ENCODE measurements at places on chromosomes 3 and 15.

DNA sequence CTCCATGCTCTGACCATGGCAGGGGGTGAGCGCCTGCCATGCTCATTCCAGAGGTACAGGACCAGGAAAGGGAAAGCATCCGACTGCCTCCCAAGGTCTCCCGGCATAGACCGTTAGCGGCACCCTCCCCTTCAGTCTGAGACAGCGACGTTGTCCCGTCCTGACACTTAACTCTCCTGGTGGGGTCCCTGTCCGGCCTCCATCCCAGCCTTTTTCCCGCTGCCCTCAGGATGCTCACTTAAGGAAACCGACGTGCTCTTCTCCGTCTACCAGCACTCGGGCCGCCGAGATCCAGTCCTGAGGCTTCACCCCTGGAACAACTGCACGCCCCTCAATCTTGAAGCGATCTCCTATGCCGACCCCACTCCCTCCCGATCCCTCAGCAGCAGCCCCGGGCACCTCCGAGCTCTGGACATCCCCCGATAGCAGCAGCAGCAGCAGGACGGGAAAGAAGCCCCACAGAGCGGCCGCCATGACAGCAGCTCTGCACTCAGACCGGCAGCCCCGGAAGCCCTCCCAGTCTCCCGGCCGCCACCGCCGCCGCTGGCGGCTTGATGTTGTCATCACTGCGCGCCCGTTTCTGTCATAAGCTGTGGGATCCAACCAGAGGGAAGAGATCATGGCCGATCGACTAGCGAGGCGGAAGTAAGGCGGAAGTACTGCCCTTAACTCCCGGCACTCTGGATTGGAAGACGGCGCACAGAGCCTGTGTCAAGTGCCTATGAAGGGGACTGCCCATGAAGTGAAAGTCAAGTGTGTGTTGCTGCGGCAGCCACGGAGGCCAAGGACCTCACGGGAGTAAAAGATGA lies at the start of the genes EMC7 and PGBD4:
Gene EMC7 (minus strand): TSS at position 497 of the 809 bp plus-strand sequence. CDS start 23 bp downstream, at position 474.
Gene PGBD4 (plus strand): TSS at position 718 of the 809 bp plus-strand sequence. CDS start 449 bp downstream, outside the sequence.
- peak; percentile 95 for DNase-seq

DNA sequence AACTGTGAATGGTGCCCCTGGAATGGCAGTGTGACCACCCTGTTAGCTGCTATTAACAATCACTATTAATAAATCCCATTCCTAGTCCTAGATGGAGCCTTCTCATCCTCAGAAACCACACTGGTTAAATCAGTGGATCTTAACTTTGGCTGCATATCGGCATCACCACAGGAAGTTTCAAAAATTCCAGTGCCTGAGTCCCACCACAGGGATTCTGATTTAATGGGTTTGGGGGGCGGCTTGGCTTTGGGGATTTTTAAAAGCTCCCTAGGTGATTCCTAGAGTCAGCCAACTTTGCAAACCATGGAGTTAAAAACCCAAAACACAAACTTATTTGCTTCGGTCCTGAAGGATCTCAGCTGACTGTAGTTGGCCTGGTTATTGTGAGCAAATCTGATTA lies 3.1 kb downstream of the FAM107A start:
- no peak for DNase-seq

DNA sequence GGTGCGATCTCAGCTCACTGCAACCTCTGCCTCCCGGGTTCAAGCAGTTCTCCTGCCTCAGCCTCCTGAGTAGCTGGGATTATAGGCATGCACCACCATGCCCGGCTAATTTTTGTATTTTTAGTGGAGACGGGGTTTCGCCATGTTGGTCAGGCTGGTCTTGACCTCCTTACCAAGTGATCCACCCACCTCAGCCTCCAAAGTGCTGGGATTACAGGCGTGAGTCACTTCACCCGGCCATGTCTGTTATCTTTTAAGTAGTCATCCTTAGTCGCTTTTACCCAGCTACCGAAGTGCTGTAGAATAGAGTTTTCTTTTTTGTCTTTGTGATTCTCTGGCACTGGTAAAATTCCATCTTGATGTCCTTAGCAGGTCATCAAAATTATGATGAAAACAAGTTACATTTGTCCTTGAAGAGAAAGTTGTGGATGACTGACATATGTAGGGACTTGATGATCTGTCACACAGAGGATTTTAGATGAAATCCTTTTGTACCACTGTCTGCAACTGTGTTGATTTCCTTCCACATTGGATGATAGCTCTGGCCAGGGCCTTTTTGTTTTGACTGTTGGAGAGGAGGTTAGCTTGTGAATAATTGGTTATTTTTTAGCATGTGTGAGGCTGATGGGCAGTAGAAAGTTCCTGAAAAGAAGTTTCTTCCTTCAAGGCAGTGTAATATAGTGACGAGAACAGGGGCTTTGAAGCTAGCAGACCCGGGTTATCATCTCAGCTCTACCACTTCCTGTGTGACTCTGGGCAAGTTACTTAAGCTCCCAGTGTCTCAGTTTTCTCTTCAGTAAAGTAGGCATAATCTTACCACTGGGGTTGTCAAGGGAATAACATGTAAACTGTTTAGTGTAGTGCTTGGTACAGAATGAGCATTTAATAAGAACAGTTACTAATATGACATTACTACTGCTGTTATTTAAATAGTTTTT lies 18.8 kb downstream of the ATG7 start:
- no peak for DNase-seq

GRCh38 chr3:10468613-10469354 lies 36.6 kb downstream of the ATP2B2 start:
- no peak for DNase-seq

DNA sequence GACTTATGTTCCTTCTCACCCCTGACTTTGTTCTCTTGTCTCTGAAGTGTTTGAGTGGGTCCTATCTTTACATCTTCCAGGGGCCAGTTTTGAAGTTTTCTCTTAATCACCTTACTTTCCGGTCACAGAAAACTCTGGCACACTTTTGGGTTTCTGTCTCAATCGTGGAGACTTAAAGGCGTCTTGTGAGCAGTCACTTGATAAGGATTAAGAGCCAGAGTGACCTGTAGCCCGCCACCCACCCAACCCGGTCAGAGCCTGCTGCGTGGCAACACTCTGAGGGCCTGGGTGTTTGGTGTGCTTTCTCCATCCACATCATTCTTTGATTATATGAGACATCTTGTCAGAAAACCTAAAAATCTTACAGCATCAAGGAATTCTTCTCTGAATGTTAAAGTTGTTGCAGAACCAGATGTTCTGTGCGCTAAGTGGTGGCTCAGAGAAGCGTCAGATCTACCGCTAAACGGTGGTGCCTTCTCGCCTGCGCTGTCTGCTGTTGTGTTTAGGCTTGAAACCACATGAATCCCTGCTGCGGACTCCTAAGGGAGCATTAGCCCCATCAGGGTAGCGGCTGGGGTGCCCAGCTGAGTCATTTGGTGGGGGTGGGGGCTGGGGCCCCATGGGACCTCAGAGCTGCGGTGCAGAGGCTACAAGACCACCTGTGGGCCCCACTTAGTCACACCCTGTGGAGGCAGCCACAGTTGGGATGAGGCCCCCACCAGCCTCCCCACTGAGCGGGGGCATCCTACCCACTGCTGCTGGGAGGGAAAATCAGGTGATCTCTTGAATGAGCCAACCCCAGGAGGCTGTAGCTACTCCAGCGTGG lies 158.7 kb upstream of the BHLHE40 start:
- DNase-seq = no peak

GRCh38 chr3:188303286-188303799 lies 149.4 kb downstream of the LPP start:
- DNase-seq = no peak

- no peak for DNase-seq
Measured at GRCh38 chr3:46435081-46435726, 28.1 kb downstream of the CCRL2 start.

GRCh38 chr3:186220911-186221645 lies 112.2 kb upstream of the ETV5 start:
- DNase-seq = no peak

- DNase-seq = peak; percentile 38
Measured at GRCh38 chr3:47117807-47118364, 46.0 kb downstream of the SETD2 start.

- peak; percentile 60 for DNase-seq
Measured at GRCh38 chr3:174125267-174125824, 727.8 kb downstream of the NLGN1 start.

GRCh38 chr3:26291840-26292239 lies 330.7 kb upstream of the LRRC3B start:
- DNase-seq = no peak

DNA sequence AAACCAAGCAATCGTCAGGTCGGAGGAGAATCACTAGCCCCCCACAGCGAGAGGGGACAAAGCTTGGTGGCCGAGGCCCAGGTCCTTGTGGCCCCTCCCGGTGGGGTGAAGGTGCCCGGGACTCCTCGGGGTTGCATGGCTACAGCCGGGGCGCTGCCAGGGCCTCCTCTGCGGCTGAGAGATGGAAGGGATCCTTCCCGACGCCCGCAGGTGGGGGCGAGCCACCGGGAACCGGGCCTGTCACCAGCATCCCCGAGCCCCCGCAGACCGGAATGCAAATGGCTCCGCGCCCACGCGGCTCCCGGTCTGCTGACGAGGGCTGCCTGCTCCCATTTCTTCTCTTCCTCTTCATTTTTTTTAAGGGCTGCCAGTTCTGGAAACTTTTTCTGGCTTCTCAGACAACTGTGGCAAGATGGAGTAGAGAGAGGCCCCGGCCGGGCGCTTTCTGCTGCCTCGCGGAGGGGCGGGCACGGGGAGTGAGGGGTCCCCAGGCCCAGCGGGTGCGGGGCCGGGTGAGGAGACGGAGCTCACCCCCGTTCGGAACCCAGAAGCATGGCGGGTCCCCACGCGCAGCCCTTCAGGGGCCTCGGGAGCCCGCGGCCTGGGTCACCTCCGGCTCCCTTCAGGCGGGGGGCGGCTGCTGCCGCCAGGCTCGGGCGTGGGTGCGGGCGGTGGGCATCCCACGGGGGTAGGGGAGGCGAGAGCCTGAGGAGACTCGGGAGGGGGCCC lies 27.5 kb downstream of the MELTF start:
- no peak for DNase-seq

DNA sequence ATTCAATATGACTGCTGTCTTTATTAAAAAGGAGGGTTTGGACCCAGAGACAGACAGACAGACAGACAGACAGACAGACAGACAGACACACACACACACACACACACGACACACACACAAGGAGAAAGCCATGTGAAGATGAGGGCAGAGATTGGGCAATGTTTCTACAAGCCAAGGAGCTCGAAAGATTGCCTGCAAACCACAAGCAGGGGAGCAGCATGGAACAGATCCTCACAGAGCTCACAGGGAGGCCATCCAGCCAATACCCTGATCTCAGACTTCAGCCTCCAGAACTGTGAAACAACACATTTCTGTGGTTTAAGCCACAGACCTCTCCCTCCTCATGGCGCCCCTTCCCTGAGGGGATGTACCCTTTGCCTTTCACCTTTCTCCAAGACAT lies 35.8 kb upstream of the ABHD2 start:
- no peak for DNase-seq

DNA sequence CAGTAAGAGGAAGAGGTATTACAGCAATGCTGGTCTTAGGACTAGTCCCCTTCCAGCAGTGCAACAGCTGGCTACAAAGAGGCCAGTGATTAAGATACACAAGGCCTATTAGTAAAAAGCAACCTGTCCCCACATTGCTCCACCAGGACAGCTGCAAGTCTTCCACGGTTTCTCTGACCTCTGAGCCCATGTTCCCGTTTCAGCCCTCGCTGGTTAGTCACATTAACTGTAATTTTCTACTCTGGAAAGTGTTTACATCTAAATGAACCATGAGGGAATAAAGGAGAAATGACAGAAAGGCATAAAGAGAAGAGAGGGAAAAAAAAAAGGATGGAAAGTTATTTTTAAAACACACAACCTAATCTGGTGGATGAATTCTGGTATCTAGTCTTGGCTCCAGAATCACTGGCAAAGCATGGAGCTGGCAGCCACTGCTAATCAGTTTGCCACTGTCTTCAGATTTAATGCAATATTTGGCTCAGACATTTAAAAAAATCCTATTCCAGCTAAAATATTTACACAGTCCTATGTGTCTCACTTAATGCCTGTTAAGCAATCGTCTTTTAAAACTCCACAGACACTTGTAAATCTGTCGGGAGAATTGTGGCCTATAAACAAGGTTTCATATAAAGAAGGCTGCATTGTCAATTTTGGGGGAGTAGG lies 154.9 kb downstream of the GREM1 start:
- no peak for DNase-seq

GRCh38 chr3:71461749-71462483 lies 121.6 kb downstream of the FOXP1 start:
- DNase-seq = no peak

DNA sequence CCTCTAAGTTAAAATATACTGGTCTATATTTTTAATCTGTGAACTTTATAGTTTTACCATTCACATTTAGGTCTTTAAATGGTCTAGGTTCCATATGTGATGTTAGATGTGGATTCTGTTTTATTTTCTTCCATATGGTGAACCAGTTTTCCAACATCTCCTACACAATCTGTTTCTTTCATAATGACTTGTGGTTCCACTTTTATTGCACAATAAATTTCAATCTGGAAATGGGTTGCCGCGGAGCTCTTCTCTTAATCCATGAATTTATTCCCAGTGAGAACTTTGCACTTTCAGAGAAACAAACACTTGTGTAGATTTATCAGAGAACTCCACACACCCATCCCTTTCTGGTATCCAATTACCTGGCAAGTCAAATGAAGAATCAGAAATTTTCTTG lies 20.9 kb upstream of the SPPL2A start:
- DNase-seq = no peak

DNA sequence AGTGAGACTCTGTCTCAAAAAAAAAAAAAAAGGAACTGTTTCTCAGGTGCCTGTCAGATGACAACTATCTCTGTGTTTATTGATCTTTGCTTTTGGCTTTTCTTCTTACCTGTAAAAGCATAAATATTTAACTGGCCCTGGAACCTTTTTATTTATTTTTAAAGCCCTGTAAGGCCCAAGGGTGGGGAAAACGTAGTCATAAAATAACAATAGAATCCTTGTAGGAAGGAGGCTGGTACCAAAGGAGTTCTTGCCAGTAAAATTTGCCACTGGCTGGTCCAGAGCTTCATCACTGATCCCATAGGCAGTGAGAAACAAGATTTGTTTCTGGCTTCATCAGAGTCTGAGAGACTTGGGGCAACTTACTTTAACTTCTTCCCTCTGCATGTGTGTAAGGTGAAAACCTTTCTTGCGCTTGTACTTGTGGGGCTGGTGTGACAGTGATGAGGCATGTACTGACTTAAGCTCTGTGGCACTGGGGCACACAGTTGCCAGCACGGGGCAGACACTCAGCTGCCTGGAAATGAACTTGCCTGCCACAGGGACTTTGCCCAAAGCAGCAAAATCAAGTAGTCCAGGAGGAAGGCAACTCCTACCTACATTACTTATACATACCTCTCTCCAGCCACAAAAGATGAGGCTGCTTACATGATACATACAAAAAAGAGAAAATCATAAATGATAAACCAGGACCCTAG lies 19.6 kb downstream of the B4GALT4 start:
- DNase-seq = no peak

GRCh38 chr3:9229325-9229724 lies 20.1 kb downstream of the SRGAP3 start:
- no peak for DNase-seq

- DNase-seq = no peak
Measured at GRCh38 chr3:134357914-134358811, 16.1 kb downstream of the AMOTL2 start.

DNA sequence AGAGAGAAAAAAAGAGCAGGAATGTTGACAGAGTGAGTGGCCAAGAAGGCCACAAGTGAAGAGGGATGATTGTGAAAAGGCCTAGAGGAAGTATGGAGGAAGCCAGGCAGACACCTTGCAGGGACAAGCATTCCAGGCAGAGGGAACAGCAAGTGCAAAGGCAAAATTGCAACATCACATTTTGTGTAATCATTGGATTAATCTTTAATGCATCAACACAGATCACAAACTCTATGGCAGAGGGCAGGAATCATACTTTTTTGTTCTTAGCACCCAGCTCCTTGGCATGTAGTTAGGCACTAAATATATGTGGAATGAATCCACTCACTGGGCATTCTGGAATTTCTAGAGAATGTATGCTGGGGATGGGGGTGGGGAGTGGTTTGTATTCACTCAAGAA lies 312.1 kb upstream of the PROK2 start:
- DNase-seq = no peak

Data from D341Med (cell line).